ENCODE measurements at places on chromosomes 1 and 21.
A peak's percentile ranks its signal among the peaks of the same experiment; 100 is the strongest.

GRCh38 chr1:162187687-162188276 lies 118.3 kb downstream of the NOS1AP start:
- DNase-seq, result no peak

DNA sequence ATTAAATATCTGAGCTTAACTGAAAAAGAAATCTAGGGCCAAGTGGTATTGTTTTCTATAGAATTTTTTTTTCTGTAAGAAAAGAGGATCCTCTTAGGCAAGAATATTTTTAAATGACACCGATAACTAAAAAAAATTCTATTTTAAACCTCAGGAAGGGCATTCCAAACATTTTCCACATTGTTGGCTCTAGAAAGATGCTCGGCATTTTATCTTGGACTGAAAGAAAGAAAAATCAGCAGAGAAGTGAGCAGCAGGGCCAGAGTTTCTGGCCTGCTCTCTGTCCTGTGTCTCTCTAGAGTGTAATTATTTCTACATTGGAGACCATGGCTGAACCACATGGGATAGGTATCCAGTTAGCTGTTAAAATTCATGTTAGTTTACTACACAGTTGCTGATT lies 192.5 kb upstream of the GREM2 start:
- DNase-seq, result no peak

DNA sequence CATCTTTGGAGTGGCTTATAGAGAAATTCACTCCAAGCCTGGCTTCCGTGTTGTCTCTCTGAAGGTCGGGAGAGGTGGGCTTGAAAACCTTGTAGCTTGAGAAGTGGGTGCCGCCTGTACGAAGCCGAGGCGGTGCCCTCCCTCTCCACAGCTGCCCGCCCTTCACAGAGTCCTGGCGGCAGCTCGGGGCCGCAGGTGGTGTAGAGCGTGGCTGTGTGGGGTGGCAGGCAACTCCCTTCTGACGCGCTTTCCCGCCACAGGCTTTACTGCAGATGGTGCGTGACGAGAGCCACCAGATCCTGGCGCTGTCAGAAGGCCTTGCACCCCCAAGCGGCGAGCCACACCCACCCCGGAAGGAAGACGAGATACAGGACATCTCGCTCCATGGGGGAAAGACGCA lies 33.1 kb upstream of the DIP2A start:
- no peak for DNase-seq

GRCh38 chr1:245168086-245168485 lies 13.3 kb downstream of the KIF26B start:
- DNase-seq, result peak; percentile 28

GRCh38 chr1:192906334-192906733 lies 97.5 kb downstream of the RGS2 start:
- no peak for DNase-seq

- DNase-seq, result peak; percentile 79
These were observed 4.1 kb upstream of the ITGB2 start for GRCh38 chr21:44924606-44925377.

DNA sequence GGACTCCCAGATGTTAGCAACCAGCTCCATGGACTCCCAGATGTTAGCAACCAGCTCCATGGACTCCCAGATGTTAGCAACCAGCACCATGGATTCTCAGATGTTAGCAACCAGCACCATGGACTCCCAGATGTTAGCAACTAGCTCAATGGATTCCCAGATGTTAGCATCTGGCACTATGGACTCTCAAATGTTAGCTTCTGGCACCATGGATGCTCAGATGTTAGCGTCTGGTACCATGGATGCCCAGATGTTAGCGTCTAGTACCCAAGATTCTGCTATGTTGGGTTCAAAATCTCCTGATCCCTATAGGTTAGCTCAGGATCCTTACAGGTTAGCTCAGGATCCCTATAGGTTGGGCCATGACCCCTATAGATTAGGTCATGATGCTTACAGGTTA lies 8.8 kb downstream of the SON start:
- no peak for DNase-seq

DNA sequence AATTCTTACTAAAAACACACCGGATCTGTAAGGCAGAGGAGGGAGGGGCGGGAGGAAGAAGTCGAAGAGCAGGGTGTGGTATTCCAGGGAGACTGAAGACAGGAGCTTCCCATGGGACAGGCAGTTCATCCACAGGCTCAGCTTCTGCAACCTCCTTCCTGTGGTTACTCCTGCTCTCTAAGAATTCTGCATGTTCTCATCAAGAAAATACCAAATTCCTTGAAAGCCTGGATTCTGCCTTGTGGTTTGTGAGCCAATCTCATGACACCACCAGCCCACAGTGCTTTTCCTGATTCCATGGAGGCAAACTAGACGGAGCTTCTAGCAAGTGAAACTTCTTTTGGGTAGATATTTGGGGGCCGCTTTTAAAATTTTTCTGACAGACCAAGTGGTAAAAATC lies 1.1 kb upstream of the ST6GALNAC3 start:
- DNase-seq, result no peak

DNA sequence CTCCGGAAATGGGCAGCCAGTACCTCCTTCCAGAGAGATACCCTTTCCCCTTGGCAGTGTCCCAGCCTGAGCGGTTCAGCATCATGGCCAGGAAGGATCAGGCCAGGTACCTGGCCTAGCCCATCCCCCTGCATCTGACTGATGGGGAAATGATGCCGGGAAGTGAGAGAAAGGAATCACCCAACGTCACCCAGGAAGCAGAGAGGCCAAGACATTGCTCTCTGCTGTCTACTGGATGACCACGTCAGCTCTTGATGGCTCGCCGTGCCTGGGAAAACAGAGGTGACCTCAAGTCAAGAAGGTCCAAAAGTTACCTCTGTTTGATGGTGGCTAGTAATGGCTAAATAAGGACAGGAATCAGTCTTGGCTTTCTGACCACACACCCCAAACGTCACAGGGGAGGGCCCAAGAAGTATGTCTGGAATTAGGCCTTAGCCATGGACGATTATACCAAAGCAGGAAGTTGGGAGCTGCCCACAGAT lies 79.0 kb downstream of the MRPL37 start:
- DNase-seq, result no peak

GRCh38 chr1:67791686-67792085 lies 41.6 kb downstream of the GNG12 start:
- no peak for DNase-seq

GRCh38 chr1:88800382-88801051 lies 90.8 kb downstream of the GTF2B start:
- DNase-seq, result peak; percentile 41

GRCh38 chr1:202046227-202046626 lies 35.8 kb downstream of the ELF3 start:
- no peak for DNase-seq

DNA sequence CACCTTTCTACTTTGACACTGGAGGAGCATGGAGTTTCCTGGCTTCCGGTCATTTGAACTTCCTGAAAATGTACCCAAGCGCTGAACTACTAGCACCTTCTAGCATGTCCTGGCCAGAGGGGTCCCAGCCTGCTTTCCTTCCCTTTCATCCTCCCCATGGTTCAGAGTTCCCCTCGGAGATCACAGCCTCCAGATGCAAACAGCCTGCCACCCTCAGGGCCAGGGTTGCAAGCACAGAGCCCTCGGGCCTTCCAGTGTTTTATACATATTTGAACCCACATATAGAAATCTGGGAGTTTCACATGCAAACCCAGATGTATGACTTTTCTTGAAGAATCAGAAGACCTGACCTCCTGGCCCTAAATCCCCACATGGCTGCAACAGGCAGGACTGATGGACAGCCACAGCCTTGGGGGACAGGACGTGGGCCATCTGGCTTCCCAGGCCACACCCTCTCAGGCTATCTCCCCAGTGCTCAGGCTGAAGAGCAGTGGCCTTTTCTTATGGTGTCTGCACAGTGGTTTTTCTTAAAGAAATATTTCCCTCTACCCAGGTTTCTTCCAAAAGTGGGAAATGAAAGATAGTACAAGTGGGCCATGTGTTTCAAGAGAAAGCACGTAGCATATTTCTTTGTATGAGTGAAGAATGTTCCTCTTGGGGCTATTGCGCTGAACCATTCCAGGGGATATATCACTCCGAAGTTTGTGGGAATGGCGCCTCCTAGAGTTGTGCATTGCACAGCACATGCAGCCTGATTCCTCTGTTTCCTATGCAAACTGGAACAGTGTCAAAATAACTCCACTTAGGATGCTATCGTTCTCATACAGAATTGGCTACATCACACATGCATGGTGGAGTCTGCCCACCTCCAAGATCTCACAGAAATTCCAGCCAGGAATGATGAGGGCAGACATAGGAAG lies 232.0 kb upstream of the VAMP3 start:
- no peak for DNase-seq

- DNase-seq, result peak; percentile 23
These were observed 17.9 kb upstream of the DYRK1A start for GRCh38 chr21:37348664-37349063.

GRCh38 chr1:98368995-98369394 lies 292.5 kb upstream of the SNX7 start:
- DNase-seq, result no peak

DNA sequence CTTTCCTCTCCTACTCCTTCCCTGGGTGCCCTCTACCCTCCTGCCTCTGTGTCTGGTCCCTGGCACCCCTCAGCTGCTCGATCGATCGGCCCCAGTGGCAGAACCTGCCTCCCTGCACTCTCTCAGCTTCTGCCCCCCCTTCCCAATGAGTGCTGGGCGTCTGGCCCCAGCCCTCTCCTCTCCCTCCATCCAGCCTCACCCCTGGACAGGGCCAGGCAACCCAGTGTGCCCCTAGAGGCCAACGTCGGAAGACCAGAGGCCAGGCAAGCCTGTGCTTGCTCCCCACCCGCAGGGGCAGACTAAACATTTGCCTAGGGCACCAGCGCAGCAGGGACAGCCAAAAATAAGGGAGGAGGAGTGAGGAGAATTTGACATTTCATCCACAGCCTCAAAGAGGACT lies 43.5 kb downstream of the LGR6 start:
- DNase-seq, result peak; percentile 58

- DNase-seq, result no peak
These were observed 3.8 kb downstream of the NMNAT2 start for GRCh38 chr1:183414365-183414764.

GRCh38 chr1:25743164-25744139 lies 56.5 kb upstream of the SELENON start:
- DNase-seq, result peak; percentile 39

- peak; percentile 19 for DNase-seq
These were observed 174.3 kb upstream of the LMO4 start for GRCh38 chr1:87154384-87154783.

DNA sequence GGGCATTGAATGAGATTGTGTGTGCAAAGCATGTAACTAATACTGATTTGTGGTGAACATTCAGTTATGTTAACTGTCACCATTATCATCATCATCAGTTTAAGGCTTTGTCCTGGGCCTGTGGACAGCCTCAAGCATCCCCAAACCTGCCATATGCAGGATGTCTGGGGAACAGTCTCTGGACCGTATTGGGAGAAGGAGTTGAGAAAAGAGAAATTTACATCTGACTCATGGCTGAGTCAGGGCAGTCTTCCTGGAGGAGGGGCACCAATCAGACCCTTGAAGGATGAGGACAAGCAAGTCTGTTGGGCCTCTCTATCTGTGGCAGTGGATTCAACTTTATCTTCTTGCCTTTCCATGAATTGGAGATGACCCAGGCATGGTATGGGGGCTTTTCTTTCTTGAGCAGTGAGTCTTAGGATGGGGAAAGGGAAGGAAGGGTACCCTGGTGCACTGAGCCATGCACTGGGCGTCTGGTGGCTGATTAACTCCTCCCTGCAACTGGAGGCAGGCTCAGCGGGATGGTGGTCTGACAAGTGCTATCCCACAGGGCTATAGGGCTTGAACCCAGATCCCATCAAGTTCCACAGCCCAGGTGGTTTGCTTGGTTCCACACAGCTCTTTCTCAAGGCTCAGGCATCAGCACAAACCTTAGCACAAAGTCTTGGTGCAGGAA lies 2.9 kb downstream of the PADI3 start:
- no peak for DNase-seq

DNA sequence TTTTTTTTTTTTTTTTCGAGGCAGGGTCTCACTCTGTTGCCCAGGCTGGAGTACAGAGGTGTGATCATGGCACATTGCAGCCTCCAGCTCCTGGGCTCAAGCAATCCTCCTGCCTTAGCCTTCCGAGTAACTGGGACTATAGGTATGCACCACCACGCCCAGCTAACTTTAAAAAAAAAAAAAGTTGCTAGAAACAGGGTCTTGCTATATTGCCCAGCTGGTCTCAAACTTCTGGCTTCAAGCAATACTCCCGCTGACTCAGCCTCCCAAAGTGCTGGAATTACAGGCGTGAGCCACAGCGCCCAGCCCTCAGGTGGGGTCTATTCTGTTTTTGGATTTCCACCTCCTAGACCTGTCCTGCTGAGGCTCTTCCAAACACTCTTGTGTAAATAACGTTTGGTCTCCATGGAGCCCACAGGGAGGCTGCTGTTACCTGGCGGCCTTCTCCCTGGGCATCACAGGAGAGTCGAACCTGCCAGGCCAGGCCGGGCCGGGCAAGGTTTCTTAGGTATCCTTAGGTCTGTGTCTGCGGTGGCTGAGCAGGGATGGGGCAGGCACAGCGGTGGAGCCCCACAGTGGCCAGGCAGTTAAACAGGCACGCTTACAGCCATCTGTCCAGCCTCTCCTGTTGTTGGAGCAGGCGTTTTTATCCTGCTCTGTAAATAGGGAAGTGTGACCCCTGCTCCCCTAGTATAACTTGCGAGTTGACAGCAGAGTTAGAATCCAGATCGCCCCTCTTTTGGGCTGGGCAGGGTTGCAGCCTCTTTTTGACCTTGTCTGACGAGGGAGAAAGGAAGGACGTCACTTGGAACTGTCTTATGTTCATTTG lies 18.8 kb downstream of the PLEKHM2 start:
- peak; percentile 24 for DNase-seq

DNA sequence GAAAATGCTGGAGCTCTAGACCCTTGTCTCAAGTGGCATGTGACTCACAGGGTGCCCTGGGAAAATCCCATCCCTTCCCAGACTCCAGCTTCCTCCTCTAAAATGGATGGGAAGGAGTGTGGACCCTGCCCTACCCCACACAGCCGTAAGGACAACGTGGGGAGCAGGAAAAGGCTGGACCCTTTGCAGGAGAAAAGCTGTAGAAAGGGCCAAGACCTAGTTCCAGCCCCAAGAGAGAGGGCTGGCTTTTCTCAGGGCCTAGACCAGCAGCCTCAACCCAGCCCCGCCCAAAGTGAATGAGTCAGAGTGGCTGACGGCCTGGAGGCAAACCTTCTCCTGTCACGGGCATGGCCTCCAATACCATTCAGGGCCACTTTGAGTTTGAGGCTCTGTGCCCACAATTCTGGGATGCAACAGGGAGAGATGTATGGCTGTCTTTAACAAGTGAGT lies 1.1 kb downstream of the LAMB3 start:
- peak; percentile 82 for DNase-seq

DNA sequence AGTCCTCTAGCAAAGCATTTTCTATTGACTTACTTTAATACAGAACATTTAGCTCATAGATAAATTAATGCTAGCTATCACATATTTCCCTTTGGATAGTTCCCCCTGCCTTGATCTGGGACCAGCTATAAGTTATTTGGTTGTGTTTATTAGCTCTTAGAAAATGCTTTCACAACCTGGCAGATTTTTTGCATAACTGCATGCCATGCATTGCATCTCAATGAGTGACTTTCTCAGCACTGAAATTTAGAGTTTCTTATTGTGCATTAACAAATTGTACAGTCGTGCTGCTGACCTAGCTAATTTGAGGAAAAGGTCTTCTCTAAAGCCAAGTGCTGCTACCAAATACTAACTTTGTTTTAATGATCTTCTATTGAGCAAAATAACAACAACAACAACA lies 164.8 kb downstream of the PLPPR5 start:
- no peak for DNase-seq
